ENCODE measurements at places on chromosomes 2 and 18.

GRCh38 chr18:43877616-43878321 is 600.5 kb upstream of the SYT4 start:
- no peak for DNase-seq

- peak; percentile 27 for DNase-seq
Measured at GRCh38 chr2:42321452-42322064, 39.5 kb downstream of the COX7A2L start.

DNA sequence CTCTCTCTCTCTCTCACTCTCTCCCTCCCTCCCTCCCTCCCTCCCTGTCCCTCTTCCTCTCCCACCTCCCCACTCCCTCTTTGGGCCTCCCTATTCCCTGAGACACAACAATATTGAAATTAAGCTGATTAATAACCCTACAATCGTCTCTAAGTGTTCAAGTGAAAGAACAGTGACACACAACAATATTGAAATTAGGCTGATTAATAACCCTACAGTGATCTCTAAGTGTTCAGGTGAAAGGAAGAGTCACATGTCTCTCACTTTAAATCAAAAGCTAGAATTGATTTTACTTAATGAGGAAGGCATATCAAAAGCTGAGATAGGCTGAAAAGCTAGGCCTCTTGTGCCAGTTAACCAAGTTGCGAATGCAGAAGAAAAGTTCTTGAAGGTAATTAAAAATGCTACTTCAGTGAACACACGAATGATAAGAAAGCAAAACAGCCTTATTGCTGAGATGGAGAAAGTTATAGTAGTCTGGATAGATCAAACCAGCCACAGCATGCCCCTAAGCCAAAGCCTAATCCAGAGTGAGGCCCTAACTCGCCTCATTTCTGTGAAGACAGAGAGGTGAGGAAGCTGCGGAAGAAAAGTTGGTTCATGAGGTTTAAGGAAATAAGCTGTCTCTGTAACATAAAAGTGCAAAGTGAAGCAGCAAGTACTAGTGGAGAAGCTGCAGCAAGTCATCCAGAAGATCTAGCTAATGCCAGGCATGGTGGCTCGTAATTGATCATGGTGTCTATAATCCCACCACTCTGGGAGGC is 21.3 kb downstream of the MALT1 start:
- peak; percentile 47 for DNase-seq

DNA sequence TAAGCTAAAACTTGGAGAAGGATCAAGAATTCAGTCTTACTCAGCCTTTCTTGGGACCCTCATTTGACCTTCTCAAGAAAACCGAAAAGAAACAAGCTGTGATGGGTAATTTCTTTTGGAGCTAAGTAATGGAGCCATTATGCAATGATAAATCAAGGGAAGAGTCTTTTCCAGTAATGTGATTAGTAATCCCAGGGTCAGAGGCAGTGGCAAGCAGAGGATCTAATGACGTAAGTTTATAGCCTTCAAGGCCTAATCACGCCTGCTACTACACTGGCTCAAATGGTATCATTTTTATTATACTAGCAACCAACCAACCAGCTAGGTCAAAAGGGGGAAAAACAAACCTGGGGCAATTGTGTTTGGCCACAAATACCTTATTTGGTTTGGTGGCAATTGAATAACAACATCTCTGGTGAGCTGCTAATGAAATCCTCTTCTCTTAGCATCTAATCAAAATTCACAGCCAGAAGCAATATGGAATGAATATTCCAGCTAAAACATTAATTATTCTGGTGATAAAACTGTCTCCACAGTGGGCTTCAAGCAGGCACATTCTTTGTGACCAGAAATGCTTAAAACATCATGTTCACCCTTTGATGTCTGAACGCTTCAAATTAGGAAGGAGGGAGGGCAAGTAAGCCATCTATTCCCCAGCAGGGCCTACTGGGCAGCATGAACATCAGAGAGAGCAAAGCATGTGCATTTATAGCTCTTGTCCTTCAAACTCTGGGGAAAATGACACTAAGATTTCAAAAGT is 114.9 kb upstream of the SULT1C3 start:
- no peak for DNase-seq

DNA sequence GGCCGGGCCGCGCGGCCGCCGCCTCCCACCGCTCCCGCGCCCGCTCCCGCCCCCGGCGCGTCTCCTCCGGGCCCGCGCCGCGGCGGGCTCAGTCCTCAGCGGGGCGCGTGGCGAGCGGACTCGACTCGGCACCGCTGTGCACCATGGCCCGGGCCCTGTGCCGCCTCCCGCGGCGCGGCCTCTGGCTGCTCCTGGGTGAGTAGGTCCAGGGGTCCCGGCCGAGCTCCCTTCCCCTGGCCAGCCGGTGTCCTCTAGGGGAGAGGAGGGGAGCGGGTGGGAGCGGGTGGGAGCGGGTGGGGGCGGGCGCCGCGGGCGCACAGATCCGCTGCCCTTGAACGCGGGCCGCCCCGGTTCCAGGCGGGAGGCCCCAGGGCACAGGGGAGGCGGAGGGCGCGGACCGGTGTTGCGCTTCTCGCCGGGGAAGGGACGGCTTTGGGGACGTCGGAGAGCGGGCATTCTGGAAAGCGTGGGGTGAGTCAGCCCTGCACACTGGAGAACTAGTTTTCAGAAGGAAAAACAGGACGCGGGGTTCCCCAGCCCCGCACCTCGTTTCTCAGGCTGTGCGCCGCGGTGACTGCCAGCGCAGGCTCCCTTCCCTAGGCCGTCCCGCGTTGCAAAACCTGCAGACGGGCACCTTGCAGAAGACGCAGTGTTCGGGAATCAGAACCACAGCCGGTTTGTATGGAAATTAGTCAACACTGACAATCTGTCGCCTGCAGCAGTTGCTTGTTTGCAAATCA is at the start of gene RAMP1:
Gene RAMP1 (plus strand): TSS at position 91 of the 740 bp plus-strand sequence. CDS start 53 bp downstream, at position 144.
- DNase-seq, result no peak

Data from CD4-positive, alpha-beta T cell treated with Interleukin-10 for 1 hour (primary cell).